Activated CD4-positive, alpha-beta memory T cell treated with anti-CD3 and anti-CD28 coated beads, Interleukin-2, amount 10 ng/mL, durations not matched to agents 7 days and 5 days (primary cell): ENCODE measurements at places on chromosomes 12 and 14. TPM values are rescaled to one million over a fixed set of nuclear protein-coding genes. Genes with fewer than 3 reads are reported as not detected.

Gene RNF212B
- not detected for total RNA-seq

Gene C12orf54
- not detected for total RNA-seq

Gene CLEC4A
- total RNA-seq: 0.50 TPM

GRCh38 chr14:97298736-97299135, 501.6 kb downstream of the VRK1 start:
- H3K4me1 ChIP-seq: peaks cover 19% of the 10 kb centered on the region
- H3K36me3 ChIP-seq: no peaks in the 10 kb centered on the region
- H3K27ac ChIP-seq: no peak overlapping the region
- peaks cover 26% of the 10 kb centered on the region for H3K27me3 ChIP-seq

DNA sequence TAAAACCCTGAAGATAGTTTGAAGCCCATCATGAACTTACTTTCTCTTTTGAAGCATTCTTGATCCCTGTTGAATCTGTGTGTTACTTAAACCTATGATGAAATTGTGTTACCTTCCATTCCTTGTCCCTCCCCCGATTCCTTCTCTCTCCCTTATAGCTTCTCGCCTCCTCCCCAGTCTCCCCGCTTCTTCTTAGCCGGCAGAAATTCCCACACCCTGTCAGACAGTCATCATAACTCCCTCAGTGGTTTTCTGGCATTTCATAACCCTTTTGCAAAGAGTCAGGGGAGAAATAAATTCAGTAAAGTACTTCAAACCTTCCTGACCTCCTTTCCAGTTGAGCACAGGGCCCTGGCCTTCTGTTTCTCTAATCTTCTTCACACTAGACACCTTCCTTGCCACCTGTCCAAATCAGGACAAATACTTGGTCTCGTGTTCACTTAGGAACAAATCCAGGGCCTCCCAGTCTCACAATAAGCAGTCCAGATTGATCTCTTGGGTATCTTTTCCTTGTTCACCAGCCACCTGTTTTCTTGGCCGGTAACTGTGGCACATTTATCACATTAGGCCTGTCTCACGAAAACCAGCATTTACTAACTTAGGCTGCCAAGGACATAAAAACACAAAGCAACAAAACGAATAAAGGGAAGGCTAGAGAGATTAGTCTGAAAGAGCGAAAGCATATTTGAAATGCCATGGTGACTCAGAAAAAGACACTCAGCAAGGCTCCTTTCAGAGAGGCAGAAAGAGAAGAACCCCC, 355.9 kb downstream of the TMTC2 start:
- no peaks in the 10 kb centered on the region for H3K4me1 ChIP-seq
- H3K36me3 ChIP-seq: no peaks in the 10 kb centered on the region
- no peaks in the 10 kb centered on the region for H3K27me3 ChIP-seq
- DNase-seq: no peak
- H3K4me3 ChIP-seq: no peak overlapping the region
